Chondrocyte (in vitro differentiated cells): ENCODE measurements at places on chromosomes 13 and 19. TPM values are rescaled to one million over a fixed set of nuclear protein-coding genes. Genes with fewer than 3 reads are reported as not detected.

- no peak for DNase-seq
Observed at GRCh38 chr13:24185591-24186232, 25.2 kb downstream of the SPATA13 start.

GRCh38 chr13:40666933-40667621 is 636 bp upstream of the FOXO1 start:
- DNase-seq, result no peak

The SIGLEC7 gene
- total RNA-seq, result not detected in 3 replicates

DNA sequence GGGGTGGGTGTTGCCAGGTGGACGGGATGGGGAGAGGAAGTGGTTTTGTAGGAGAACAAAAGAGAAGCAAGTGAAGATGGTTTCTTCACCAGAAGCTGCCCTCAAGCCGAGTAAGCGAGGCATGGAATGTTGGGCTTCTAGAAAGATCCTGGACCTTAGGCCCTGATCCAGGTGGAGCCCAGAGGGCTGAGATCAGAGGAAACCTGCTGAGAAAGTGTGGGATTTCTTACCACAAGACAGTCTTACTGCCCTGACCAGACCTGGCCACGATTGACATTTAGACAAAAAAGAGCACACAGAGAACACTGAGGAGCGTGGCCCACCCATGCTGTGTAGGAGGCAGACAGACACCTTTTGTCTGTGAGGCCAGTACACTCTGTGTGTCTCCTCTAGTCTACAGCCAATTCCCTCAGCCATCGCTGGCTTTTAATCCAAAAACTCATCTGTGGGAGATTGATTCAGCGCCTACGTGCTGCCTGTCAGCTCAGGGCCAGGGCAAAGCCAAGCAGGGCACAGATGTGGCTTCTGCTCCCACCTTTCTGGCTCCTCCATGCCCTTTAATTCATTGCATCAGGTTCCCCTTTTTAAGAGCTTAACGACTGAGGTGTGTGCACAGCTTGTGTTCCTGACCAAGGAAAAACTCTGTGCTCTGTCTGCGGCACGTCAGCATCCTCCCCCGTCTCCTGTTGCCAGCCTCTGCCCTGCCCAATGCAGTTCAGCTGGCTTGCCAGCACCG is 123.3 kb downstream of the AKAP11 start:
- no peak for DNase-seq

The DDA1 gene
- total RNA-seq, result 53.0 to 66.6 TPM (median 63.9 TPM) in 3 replicates

The LPAR2 gene
- total RNA-seq, result 8.1 to 9.5 TPM (median 8.2 TPM) in 3 replicates

The ZNF681 gene
- 1.1 to 2.5 TPM (median 1.4 TPM) in 3 replicates for total RNA-seq
